ENCODE measurements at places on chromosomes 2 and 18.

- no peak for DNase-seq
These were observed 1.6 kb downstream of the GPR17 start for GRCh38 chr2:127647242-127648190.

GRCh38 chr2:207235621-207236020, 69.9 kb upstream of the KLF7 start:
- no peak for DNase-seq

DNA sequence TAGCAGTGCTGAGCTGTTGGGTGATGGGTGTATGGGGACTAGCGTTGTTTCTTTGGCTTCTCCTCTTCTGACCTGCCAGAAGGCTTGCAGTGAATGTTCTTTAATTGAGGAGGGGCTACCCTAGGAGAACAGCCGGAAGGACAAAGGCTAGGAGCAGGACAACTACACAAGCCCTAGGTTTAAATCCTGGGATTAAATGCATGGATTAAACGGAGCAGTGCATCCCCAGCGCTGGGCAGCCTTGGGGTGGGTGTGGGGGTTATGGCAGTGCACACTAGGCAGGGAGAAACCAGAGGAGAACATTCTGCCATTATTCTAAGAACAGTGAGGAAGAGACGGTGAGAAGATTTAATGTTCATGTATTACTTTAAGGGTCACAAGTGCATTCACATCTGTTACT, 86.4 kb upstream of the MCFD2 start:
- no peak for DNase-seq

- DNase-seq: no peak
These were observed 100.2 kb downstream of the TWIST2 start for GRCh38 chr2:238947920-238948710.

DNA sequence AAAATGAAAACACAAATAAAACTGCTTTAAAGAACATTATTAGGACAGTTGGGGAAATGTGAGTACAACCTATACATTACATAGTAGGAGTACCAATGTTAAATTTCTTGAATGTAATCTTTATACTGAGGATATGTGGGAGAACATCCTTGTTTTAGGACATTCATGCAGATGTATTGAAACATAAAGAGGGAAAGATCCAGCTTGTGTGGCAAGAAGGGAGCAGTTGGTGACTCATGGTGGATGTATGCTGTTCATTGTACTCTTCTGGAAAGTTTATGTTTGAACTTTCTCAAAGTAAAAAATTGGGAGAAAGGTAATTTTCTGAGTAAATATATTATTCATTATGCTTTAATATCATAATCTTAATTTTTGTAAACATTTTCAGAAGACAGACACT, 132.1 kb upstream of the DLGAP1 start:
- DNase-seq: no peak

DNA sequence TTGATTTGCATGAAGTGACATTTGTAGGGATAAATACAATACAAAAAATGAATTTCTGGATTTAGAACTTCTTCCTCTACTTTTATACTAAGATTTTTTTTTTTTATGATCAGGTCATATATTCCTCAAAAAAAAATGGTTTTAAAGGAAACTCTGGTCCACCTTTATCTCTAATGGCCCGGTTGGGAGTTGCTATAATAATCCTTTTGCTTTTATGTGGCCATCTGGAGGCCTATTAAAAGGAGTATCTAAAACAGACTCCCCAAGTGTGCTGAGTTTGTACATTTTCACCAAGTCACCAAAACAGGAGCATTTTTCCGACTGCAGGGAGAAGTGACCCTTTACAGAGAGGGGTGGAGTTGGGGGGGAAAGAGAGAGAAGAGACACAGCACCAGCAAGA, 329.2 kb upstream of the FIGN start:
- no peak for DNase-seq

DNA sequence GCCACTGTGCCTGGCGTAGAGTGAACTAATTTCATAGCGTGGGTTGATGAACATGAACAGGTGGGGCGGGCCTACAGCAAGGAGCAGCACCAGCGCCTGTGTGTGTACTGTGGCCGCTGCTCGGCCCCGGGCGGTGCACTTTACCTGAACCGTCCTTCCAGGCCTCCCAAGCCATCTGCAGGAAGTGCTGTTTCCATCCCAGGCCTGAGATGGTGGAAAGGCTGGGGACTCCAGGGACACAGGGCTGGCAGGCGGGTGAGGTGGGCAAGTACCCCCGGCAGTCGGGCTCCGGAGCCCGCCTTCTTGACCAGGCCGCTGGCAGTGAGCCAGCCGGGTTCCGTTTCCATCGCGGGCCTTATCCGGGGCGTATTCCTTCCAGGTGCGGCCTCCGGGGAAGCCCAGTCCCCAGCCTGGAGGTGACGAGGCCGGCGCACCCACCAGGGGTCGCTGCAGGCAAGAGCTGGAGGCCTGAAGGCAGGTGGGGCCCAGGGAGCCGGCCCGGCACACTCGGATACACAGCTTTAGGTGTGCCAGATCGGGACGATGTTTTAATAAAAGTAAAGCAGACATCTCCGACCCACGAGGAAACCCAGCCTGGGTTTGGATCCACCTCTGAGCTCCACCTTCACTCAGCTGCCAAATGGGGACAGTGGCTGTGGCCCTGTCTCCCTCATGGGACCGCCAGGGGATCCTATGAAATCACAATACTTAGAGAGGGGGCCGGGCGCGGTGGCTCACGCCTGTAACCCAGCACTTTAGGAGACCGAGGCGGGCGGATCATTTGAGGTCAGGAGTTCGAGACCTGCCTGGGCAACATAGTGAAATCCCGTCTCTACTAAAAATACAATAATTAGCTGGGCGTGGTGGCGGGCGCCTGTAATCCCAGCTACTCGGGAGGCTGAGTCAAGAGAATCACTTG, 22.7 kb upstream of the PDIA6 start:
- peak; percentile 52 for DNase-seq

DNA sequence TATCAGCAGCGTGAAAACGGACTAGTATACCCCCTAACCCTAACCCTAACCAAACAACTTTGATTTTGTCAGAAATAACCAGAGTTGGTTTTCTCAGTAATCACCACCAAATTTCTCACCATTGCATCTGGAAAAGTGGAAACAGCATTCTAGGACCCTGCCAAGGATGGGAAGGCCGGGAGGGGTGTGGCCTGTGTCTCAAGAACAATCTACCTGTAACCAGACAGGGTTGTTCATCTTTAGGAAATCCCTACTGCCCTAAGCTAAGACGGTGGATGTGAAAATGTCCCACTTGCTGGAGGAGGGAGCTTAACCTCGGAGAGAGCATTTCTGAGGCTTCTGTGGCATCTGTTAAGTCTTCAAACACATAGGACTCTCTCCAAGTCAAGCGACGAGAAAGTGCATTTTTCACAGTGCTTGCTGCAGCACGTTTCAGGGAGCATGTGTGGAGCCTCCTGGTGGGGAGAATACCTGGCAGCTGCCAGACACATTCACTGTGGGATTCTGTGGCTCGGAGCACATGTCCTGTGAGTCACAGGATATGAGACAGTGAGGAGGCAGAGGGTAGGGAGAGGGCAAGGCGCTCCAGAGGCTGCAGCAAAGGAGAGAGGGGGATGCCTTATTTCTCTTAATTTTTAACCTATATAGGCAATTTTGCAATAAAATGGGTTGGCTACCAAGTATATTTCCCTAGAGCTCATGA, 207.5 kb downstream of the SPP2 start:
- no peak for DNase-seq

GRCh38 chr18:9772847-9773677, 65.0 kb downstream of the RAB31 start:
- no peak for DNase-seq

- no peak for DNase-seq
These were observed 331.3 kb upstream of the PKDCC start for GRCh38 chr2:41716497-41716896.

GRCh38 chr18:11274144-11274794, 124.9 kb upstream of the PIEZO2 start:
- no peak for DNase-seq

GRCh38 chr2:189022492-189022891, 48.3 kb downstream of the COL3A1 start:
- DNase-seq: no peak

DNA sequence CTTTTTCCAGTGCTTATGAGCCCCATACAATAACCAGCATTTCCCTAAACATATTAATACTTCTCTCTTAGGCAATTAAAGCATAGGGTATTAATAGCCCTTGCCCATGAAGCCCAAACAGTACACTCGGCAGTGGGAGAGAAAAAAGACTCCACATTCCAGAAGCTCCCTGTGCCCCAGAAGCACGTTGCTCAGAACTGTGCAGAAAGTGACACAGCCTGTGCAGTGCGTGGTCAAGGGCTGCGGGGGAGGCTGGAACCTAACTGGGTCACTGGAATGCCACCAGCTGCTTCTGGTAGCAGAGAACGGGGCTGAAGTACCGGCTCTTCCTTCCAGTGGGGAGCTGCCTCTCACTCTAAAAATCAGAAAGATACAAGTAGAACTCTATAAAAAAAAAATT, 32.7 kb downstream of the EIPR1 start:
- DNase-seq: no peak

DNA sequence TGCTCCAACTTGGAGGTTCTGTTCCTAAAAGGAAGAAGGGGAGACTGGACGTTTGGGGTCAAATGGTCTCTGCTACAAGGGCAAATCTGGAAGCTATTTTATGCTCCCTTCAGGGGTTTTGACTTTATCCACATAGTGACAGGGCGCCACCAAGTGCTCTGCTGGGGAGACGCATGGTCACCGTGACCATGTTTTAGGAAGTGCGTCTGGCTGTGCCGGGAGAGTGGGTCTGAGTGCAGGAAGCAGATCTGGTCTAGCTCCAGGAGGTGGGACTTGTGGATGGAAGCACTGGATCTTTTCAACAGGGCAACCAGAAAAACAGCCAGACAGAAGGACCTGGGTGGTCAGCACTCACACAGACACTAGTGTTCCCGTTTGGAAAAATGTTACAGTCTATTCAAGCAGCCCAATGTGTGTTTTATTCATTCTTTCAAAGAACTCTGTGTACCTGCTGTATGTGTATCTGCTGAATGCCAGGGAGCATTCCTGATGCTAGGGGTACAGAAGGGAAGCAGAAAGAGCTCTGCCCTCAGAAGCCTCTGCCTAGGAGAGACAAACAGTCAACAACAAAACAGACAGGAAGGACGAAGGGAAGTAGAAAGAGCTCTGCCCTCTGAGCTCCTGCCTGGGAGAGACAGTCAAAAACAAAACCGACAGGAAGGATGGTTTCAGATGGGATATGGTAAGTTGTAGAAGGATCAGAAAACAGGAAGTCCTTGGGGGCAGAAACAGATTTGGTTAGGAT, 14.3 kb downstream of the IMPA2 start:
- DNase-seq: no peak

- DNase-seq: no peak
These were observed 114.8 kb upstream of the PTPRM start for GRCh38 chr18:7452331-7452730.

GRCh38 chr2:30683236-30683956, 123.8 kb downstream of the CAPN13 start:
- DNase-seq: no peak

DNA sequence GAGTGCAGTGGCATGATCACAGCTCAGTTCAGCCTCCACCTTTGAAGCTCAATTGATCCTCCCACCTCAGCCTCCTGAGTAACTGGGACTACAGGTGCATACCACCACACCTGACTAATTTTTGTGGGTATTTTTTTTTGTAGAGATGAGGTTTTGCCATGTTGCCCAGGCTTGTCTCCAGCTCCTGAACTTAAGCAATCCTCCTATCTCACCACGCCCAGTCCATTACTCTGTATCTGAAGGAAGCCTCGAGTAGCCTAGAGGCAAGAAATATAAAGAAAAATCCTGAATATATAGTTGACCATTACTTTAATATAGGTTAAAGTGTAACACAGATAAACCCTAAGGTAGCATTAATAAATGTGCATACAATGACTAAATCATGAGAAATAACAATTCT, 686.8 kb upstream of the PIK3C3 start:
- no peak for DNase-seq

DNA sequence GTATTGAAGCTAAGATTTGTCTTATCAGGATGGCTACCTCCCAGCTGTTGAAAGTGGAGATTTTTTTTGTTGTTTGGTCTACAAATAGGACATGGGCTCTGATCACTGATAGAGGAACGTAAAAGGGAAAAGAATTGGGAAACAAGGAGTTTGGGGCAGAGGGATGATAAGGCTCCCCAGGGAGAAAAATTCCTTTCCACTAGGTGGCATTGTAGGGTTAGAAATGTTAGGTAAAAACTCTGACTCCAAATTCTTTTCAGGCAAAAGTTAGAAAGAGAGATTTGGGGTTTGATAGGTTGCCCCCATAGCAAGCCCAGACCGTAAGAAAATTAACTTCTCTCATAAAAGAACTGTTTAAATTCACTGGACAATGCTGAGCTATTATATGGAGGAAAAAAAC, 19.8 kb downstream of the CMPK2 start:
- DNase-seq: no peak

Measured in stimulated activated CD8-positive, alpha-beta memory T cell treated with anti-CD3 and anti-CD28 coated beads, Interleukin-7, amount 100 ng/mL, for 4 hours (primary cell).